CD4-positive, alpha-beta T cell treated with Interleukin-6 at 100 ng/mL for 8 hours (primary cell): ENCODE measurements at places on chromosomes 6 and 20.

DNA sequence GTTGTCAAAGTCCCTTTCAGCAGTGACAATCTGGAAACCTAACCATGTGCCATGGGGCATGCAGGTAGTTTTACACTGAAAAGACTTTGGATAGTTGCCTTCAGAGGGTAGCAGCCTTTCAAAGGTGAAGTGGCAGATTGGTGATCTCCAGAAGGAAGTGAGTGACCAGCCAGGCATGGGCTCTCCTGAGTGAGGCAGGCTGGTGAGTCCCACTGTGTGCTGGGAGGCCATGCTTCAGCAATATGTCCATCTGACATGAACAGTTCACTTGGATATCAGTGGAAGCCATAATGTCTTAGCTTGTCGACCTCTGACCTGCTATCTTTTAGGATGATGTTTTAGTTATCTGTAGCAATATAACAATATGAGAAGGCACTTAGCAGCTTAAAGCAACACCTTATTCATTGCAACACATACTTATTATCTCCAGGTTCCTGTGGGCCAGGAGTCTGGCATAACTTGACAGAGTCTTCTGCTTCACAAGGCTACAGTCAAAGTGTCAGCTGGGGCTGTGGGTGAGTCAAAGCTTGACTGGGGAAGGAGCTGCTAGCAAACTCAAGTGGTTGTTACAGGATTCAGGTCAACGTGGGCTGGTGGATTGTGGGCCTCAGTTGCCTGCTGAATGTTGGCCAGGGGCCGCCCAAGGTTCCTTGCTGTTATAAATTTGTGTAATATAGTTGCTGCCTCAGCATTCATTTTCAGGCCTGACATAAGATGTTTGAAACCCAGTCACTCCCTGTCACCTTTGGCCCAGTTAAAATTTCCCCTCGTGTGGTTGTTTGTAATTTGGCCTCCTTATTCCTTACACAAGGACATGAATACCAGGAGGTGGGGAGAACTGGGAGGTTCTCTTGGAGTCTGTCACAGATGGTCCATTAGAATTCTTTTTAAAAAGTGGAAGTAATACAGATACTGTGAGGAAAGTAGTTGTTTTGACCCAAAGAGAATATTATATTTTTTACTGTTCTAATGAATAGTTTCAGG lies 100.2 kb downstream of the UST start:
- DNase-seq = no peak

DNA sequence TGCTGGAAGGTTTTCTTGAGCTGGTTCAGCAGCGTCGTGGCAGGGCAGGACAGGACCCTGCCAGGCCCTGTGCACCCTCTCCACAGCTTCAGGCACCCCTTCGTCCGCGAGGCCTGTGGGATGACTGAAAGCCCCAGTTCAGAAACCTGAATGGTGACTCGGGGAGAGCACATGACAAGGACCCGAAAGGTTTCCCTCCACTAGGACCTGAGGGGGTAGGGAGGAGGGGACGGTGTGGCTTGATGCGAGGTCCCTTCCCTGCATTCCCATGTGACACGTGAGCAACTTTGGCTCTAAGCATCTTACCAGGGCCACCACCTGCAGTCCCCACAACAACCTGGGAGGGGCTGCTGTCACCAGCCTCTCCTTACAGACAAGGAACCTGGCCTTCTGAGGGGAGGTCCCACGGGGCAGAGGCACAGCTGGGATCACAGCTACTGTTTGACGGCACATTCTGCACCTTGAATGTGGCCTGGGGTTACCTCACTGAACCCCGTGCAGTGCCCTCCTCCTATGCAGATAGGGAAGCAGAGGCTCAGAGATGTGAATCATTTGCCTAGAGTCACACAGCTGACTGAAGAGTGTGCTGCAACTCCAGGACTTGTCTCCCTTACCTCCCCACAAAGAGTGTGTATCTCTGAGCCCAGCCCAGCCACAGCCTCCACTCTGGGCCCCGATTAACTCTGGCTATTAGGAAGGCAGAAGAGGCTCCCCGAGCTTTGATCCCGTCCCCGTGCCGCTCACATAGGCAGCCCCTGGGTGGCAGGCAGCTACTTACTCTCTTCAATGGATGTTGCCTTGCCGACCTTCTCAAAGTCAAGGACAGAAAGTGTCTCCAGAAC lies 84.6 kb downstream of the PTPN1 start:
- DNase-seq = no peak

- no peak for DNase-seq
Observed at GRCh38 chr6:101462576-101462975, 69.1 kb downstream of the GRIK2 start.

GRCh38 chr6:10478187-10479040 lies 42.7 kb upstream of the GCNT2 start:
- peak; percentile 11 for DNase-seq

- no peak for DNase-seq
Observed at GRCh38 chr6:63313111-63313510, 6.7 kb downstream of the LGSN start.
